ENCODE measurements at places on chromosomes 2 and 18.

DNA sequence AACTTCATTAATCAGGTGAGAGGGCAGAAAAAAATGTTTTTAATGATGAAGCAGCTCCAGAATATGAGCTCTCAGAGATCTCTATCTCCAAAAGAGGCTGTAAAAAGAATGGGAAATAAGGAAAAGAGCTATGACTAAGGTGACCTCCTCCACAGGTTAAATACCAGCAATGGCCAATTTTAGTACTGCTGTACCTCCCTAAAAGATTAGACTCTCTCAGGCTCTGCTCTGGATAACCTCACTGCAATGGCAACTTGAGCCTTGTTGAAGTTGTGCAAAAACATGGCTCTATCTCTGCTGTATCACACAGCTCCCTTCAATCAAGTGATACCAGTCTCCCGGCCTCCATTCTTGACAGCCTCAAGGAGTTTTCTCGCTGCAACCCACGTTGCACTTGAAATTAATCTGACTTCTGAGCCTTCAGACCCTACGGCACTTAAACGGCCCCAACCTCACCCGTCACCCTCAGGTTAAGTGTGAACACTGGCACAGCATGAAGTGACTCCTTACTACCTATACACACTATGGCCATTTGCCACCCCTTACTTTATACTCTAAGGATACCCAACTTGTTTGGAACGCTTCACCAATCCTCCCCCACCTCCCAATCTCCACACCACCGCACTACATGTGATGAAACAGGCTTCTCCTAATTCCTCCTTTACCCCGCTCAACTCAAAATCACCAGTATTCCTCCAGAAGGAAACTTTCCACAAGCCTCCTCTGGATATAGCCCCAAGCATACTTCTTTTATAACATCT is 36.3 kb downstream of the SMAD2 start:
- no peak for DNase-seq

DNA sequence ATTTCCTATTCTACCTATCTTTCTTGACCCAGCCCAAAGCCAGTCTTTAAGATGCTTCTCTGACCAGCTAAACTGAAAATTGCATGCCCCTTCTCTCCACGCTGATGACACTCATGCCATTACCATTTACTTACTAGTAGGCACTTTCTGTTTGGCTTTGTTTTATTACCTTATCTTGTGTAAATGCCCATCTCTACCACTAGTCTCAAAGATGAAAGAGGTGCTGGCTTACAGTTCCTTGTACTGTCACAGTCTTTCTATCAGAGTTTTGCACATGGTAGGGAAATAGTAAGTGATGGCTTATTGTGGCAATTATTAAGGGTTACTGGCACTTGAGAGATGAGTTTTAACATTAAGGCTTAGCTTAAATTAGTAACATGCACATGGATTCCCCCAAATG is 352.1 kb downstream of the RBM43 start:
- DNase-seq, result no peak

- DNase-seq, result no peak
Measured at GRCh38 chr18:58348517-58348916, 280.4 kb downstream of the ALPK2 start.

DNA sequence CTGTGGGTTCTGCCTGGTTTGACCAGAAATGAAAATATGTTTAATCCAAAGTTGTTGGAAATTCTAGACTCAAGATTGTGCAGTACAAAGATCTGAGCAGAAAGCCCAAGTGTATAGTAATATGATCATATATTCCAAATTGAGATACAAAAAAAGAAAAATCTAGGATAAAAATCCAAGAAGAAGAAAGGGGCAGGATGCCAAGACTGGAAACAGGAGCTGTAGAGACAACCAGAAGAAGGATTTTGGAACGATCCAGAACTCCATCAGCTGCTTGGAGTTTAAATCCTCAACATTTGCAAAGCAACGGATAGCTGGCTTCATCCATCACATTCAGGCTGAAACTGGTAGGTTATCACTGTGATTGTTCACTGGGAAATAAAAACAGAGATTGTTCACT is 333.6 kb upstream of the UBE2E3 start:
- no peak for DNase-seq

DNA sequence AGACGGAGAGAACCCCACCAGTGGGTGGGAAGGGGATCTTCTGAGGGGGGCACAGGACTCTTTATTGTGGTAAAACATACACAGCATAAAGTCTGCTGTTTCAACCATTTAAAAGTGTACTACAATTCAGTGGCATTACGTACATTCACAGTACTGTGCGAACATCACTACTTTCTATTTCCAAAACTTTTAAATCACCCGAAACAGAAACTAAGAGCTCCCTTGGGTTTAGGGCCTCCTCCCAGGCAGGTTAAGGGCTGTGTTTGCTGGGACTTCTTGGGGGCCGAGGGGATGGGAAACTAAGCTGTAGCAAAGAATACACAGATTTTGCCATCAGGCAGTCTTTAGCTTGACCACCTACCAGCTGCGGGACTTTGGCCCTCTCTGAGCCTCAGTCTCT is 242.0 kb downstream of the HAUS1 start:
- no peak for DNase-seq

- DNase-seq, result no peak
Measured at GRCh38 chr2:102667072-102667471, 47.7 kb downstream of the SLC9A2 start.

GRCh38 chr2:71457123-71457915 is 4.0 kb downstream of the DYSF start:
- no peak for DNase-seq

DNA sequence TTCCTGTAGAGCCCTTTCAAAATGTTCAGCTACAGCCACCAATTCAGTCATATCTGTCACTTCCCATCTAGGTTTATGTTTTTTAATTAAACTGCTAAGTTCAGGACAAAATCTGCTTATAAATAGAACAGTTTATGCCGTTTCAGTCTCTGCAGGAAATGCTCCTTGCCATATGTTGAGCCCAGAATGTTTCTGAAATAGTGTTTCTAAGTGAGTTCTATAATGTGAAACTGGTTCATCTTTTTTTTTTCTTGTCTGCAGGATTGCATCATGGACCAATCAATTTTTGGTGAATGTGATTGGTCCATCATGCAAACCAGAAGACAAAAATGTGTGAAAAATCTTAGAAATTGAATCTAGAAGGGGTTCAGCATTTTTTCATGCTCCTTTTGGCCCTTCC is 30.2 kb upstream of the RHOB start:
- DNase-seq, result no peak

DNA sequence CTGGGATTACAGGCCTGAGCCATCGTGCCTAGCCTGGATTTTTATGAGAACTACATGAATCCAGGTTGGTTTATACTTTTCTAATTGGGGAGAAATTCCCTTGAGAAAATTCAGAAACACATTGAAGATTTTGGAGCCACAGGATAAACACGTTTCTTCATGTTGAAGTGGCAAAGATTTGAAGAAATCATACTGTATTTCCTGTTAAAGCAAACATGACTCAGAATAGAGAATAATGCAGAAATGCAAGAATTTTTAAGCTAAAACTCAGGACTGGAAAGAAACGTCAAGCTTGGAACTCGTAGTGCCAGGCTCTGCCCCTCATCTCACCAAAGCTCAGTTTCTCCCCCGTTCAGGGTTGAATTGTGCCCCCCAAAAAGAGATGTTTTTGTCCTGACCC is 32.1 kb upstream of the TAF1B start:
- DNase-seq, result no peak

GRCh38 chr2:105744091-105744908 is 412 bp upstream of the NCK2 start:
- DNase-seq, result peak; percentile 60

GRCh38 chr2:106531676-106532214 is 44.6 kb downstream of the CD8B2 start:
- no peak for DNase-seq

- DNase-seq, result no peak
Measured at GRCh38 chr2:2244508-2244907, 86.6 kb downstream of the MYT1L start.

DNA sequence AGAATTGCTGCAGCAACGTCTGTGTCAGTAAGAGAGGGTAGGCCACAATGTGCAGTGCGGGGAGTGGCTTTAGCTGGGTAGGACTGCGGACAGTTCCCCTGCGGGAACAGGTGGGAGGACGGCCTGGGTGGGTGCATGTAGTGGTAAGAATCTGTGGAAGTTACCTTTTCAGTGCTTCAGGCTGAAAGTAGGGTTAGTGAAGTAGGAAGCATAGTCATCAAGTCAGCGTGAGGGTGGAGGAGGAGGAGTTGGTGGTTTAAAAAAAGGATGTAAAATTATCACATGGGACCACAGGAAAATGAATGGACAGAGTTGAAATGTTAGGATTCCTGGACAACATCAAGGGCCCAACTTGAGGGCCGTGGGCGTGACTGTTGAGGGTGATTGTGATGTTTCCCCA is 13.2 kb downstream of the CEP192 start:
- DNase-seq, result no peak

GRCh38 chr2:39215545-39215944 is 28.2 kb downstream of the CDKL4 start:
- DNase-seq, result no peak

GRCh38 chr2:208541989-208542464 is 135.4 kb downstream of the PTH2R start:
- no peak for DNase-seq
